ENCODE measurements at places on chromosomes 4 and X. TPM values are rescaled to one million over a fixed set of nuclear protein-coding genes. Genes with fewer than 3 reads are reported as not detected.

The GRIPAP1 gene
- 16.4 TPM for total RNA-seq

The CCDC110 gene
- 0.13 TPM for total RNA-seq

The HTN3 gene
- not detected for total RNA-seq

The NHS gene
- under 0.01 TPM for total RNA-seq

Measured in mammary microvascular endothelial cell (primary cell).